ENCODE measurements at places on chromosomes 5 and 9. TPM values are rescaled to one million over a fixed set of nuclear protein-coding genes. Genes with fewer than 3 reads are reported as not detected.

DNA sequence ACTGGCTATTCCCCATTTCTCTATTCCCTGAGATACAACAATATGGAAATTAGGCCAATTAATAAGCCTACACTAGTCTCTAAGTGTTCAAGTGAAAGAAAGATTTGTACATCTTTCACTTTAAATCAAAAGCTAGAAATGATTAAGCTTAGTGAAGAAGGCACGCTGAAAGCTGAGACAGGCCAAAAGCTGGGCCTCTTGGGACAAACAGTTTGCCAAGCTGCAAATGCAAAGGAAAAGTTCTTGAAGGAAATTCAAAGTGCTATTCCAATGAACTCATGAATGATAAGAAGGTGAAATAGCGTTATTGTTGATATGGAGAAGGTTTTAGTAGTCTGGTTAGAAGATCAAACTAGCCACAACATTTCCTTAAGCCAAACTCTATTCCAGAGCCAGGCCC is 256.2 kb downstream of the ZSWIM6 start:
- DNase-seq = no peak

DNA sequence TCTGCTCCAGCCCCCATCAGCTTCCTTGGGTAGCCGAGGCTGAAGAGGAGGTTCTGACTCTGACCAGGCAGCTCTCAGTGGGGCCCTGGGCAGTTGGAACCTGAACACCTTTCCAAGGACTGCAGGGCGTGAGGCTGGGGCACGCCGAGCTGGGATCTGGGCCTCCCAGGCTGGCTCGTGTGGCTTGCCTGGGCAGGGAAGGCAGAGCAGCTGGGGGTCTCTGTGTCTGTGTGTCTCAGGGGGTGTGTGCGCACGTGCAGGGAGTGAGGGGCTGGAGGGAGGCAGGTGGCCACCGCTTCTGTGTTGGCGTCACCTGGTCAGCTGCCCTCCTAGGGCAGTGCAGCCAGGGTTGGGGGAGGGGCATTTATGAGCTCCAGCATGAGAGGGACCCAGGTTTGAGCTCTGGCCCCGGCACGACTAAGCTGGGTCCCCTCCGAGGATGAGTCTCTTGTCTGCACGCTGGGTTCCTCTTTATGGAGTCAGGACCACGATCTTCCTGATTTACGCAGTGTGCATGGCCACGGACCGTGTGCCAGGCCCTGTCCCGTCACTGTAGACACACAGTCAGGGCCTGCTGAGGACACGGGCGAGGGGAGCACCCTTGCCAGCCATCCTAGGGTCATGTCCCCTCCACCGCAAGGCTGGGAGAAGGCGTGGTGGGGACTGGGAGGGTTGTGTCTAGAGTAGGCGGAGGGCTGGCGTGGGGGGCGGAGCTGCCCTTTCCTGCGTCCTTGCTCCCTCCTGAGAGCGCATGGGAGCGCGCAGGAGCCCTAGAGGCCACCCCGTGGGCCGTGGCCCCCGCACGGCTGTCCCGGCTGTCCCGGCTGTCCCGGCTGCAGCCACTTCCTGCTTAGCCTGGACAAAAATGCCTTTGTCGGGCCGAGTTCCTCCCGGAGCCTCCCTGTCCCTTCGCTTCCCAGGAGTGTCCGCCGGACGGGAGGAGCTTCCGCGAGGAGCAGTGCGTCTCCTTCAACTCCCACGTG is 4.6 kb downstream of the ADAMTSL2 start:
- DNase-seq = no peak

- no peak for DNase-seq
Measured at GRCh38 chr5:77032635-77033034, 2.4 kb downstream of the AGGF1 start.

DNA sequence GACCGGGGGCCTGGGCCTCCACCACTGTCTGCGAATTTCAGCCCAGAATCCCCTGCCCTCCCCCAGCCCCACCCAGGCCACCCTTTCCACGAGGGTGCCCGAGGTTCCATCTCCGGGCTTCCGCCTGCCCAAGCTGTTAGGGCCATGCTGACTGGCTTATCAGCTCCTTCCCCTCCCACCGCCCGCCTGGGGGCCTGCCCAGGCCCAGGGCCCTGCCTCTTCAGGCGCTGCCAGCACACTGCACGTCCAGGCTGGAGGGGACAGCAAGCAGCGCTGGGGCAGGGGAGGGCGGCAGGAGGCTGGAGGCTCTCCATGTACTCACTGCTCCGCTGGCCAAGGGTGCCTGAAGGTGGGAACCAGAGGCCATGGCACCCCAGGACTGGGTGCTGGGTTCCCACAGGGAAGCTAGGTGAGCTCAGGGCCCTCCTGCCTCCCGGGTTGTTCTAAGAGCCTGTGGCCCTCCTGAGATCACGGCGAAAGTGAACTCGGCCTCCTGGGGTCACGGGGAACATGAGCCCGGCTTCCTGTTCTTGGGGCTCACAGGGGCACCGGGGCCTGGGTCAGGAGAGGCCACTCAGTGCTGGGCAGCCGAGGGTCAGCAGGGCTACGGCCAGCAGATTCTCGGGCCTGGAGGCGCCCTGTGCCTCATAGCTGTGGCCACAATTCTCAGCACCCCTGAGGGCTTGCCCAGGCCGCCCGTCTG is 57.7 kb upstream of the EGFL7 start:
- no peak for DNase-seq

- no peak for DNase-seq
Measured at GRCh38 chr5:93355691-93356090, 225.3 kb downstream of the NR2F1-AS1 start.

DNA sequence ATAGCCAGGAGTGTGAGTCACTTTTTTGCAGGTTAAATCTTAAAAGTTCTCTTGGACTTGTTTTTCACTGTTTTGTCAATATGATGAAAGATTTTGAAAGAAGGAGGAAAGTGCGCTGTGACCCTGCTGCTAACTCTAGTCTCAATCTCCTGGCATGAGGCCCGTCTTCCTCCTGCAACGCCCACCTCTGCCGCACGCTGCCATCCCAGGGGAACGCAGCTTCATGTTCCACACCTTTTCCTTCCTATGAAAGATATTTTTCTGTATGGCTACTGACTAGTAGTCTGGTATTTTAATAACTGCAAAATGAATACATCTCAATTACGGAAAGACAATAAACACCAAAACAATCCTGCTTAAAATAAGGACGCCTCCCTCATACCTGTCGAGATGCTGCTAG is 8.3 kb downstream of the PPIC start:
- no peak for DNase-seq

- DNase-seq = peak; percentile 74
Measured at GRCh38 chr5:159100025-159100781, 487 bp upstream of the EBF1 start.

GRCh38 chr5:179799644-179799973 is 5.8 kb downstream of the LTC4S start:
- no peak for DNase-seq

- DNase-seq = no peak
Measured at GRCh38 chr9:107807183-107807582, 317.6 kb upstream of the KLF4 start.

DNA sequence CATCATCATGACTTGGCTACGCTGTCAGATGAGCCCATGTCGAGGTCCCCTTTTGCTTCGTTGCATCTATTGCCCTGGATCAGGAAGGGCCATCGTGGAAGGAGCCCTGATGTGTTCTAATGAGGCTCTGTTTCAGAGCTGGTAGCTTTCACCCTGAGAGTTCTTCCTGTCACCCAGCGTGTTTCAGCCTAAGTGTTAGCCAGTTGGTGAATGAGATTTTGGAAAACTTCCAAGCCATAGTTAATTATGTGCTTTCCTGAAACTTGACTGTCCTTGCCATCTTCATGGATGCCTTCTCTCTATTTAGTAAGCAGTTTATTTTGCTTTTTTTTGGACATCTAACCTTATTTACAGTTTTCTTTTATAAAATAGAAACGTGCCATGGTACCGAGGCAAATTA is 1695.4 kb upstream of the WWC1 start:
- DNase-seq = no peak

DNA sequence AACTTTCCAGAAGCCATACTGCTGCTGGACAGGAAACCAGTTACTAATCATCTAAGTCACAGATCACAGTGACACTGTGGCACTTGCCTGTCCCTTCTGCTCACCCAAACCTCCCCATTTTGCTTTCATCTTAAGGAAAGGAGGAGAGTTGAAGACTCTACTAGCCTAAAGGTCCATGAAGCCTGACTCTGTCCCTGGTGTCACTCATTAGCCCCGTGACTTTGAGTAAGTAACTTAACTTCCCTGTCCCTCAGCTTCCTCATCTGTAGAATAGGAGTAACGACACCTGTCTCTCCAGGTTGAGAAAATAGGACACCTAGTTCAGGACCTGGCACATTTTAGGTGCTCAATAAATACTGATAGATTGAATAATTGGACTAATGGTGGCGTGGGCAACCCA is 536 bp upstream of the SLC6A7 start:
- no peak for DNase-seq

DNA sequence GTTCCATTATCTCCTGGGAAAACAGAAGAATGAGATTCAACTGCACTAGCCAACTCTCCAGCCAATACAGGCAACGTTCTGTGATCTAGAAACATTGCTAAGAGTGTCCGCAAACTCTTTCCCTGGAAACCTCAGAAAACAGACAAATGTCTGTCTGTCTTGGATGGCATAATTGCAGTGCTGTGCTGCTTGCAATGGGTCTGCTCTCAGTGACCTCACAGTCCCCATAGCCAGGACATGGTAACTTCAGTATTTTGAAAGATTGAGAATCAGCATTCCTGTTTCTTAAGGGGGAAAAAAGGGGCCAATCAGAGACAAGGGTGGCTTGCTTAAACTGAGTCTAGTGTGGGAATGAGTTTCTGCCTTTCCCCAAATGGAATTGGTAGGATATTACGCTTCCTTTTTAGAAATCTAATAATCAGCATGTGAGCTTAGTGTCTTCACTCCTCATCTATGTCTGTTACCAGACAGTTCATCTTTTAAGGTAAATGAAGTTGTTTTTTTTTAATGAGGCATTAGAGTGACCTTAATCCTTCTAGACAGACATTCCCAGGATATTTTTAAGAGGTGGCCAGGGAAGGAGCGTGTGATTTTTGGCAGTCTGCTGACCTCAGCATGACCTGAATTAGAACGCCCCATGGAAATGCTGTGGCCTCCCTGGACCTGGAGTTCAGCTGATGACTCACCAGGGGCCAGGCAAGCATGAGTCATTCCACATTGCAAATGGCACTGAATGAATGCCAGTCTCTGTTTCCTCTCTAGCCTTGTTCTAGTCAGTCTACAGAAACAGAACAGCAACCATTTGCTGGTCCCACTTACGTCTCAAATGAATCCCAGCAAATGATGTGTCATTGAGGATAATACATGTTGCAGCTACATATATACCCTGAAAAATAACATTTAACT is 210.2 kb upstream of the ACTBL2 start:
- DNase-seq = peak; percentile 84

Gene B4GALT7
- total RNA-seq = 26.9 TPM

Gene PCDHGA3
- total RNA-seq = not detected

Gene PCDHB3
- total RNA-seq = 0.03 TPM

Gene SLC34A3
- not detected for total RNA-seq

Gene ISOC1
- 21.7 TPM for total RNA-seq

Gene TXNDC8
- not detected for total RNA-seq

Gene IRX2
- 18.2 TPM for total RNA-seq

Gene MARCOL
- not detected for total RNA-seq
